H54 (cell line): ENCODE measurements at places on chromosomes 3 and 15.

- DNase-seq, result peak; percentile 22
These were observed 100.0 kb upstream of the IGF1R start for GRCh38 chr15:98548139-98548971.

DNA sequence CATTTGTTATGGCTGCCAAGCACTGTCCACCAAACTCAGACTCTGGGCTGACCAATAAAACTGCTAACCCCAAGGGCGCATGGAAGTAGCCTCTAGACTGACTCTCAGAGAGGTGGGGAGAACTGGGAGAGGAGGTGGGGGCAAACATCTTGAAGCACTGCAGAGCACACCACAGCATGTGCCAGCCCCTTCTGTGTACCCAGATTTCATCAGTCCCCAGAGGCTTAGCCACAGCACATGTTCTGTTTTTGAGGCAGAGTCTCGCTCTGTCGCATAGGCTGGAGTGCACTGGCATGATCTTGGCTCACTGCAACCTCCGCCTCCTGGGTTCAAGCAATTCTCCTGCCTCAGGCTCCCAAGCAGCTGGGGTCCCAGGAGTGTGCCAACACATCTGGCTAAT, 119.5 kb upstream of the SPATA12 start:
- DNase-seq, result no peak

- DNase-seq, result peak; percentile 41
These were observed 59.0 kb downstream of the DPPA2 start for GRCh38 chr3:109257269-109257668.

GRCh38 chr15:86165265-86166211, 85.9 kb downstream of the AGBL1 start:
- no peak for DNase-seq

- DNase-seq, result no peak
These were observed 751.2 kb downstream of the NR2F2 start for GRCh38 chr15:97081666-97082226.

GRCh38 chr3:145623349-145623748, 537.6 kb downstream of the PLOD2 start:
- no peak for DNase-seq

- DNase-seq, result no peak
These were observed 23.6 kb downstream of the TLNRD1 start for GRCh38 chr15:81024265-81024872.

- no peak for DNase-seq
These were observed 216.3 kb downstream of the SATB1 start for GRCh38 chr3:18208856-18209255.

DNA sequence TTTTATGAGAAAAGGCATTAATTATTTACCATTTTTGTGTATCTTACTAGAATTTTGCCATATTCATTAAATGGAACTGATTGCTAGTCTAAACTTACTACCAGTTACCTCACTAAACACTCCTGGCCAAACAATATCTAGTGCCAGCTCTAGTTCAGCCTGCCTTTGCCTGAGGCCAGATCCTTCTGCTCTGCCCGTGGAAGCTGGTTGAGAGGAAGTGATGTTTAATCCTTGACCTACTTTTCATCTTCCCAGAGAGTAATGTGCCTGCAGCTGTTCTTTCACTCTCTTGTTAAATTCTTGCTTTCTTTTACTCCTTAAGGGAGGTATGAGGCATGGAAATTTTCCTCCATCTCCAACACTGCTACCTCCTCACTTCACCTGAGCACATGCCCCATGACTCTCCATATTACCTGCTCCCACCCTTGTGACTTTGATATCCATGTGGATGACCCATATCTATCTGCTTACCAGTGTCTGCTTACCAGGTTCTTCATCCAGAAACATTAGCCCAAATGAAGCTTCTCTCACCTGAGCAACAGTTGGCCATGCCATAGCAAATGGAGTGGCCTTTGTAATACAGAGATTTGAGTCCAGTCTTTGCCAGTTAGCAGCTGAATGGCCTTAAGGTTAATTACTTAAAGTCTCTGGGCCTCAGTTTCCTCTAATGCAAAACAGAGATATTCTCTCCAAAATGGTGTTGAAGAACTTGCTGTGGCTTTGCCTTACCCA, 53.4 kb downstream of the UBE2E1 start:
- DNase-seq, result peak; percentile 27

GRCh38 chr3:152508705-152509104, 240.0 kb downstream of the MBNL1 start:
- no peak for DNase-seq

- DNase-seq, result no peak
These were observed 13.9 kb downstream of the CEP152 start for GRCh38 chr15:48796930-48797329.

GRCh38 chr3:53709256-53709655, 137.0 kb downstream of the CHDH start:
- no peak for DNase-seq

- DNase-seq, result no peak
These were observed 28.9 kb downstream of the CD200R1L start for GRCh38 chr3:112817797-112818196.

DNA sequence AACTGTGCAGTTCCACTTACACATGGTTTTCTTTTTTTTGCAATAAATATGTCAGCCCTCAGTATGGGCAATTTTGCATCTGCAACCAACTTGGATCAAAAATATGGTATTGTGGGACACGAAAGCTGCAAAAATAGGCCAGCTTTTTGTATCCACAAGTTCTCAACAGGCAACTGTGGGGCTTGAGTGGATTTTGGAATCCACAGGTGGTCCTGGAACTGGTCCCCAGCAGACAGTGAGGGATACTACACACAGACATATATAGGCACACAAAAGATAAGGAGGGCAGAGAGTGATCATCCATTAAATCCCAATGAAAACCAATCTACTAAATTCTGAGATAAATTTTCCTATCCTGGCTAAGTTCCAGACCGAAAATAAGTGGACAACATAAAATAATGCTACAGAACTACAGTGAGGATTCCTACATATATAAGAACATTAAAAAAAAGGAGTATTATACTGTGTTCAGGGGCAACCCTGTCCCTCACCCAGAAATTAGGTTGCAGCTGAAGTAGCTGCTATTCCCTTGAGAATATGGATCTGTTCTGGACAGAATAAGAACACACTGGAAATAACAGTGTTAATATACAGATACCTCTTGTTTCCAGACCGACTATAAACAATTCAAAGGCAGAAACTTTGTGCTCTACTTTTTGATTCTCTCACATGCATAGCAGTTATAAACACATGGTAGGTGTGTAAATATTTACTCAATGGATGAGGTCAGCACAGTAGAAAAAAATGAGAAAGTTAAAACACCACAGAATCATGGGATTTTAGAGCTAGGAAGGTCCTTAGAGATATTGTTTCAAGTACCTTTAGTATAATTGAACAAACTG, 25.4 kb downstream of the DENND4A start:
- DNase-seq, result no peak

DNA sequence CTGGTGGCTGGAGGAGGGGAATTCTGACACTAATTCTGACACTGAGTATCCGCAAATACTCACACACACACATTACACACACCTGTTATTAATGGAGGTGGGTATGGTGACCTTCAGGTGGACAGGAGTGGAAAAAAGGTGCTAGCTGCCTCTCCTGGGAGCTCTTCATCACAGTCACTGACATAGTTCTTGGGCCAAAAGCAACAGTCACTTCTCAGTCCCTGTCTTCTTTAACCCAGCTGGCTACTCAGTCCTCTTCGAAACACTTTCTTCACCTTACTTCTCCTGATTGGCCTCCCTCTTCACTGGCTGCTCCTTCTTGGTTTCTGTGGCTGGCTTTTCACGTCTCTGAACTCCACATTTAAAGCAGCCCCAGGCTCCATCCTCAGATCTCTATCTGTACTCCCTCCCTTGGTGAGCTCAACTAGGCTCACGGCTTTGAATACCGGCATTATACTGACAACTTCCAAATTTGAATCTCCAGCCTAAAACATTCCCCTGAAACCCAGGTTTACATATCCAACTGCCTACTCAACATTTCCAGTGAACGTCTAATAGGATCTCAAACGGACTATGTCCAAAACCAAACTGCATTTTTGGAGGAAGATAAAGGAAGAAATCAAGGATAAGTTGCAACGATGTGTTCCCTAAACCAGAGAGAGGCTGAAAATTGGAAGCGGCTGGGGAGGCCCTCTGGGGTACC, 53.2 kb upstream of the HEG1 start:
- DNase-seq, result no peak

- no peak for DNase-seq
These were observed 28.1 kb upstream of the BCL2L10 start for GRCh38 chr15:52140646-52141045.

DNA sequence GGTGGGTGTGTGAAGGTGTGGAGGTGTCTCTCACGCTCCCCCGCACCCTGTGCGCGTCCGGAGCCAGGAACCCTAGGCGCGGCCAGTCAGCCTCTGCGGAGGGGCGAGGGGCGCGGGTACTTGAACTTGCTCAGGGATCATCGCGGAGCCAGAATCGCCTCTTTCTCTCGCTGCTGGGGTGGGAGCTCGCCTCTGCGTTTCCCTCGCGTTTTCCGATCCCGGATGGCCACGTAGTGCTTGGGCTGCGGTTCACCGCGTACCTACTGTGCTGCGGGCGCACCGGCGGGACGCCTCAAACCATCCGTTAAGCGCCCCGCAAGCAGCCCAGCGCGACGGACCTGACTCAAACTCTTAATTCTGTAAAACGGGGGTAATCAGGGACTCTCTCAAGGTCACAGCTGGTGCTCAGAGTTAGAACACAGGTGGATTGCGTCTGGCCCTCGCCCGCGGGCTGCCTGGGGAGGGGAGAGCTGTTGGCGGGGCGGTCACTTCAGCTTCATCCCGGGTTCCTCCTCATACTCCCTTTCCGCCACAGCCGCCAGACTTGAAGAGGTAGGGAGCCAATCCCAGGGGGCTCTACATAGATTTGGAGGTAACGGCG, 686 bp downstream of the MYRIP start:
- DNase-seq, result no peak

GRCh38 chr3:192817053-192817452, 89.7 kb upstream of the FGF12 start:
- no peak for DNase-seq

- DNase-seq, result no peak
These were observed 44.1 kb upstream of the TFG start for GRCh38 chr3:100665230-100665629.

- no peak for DNase-seq
These were observed 64.9 kb upstream of the RAD18 start for GRCh38 chr3:9028134-9028533.

DNA sequence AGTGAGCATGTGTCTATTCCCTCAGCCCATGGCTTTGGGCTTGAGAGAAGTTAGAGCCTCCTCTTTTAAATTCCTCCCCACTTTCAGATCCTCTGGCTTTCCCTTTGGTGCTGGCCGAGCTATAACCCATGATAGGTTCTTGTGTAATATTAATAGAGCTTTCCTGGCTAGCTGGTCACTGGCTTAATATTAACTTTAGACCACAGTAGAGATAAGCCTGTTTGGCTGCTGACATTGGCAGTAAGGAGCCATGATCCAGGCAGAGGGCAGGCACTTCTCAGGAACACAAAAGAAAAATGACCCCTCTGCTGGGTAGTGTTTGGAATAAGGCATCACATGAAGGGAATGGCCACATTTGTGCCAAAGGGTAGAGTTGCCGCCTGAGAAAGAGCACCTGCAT, 65.4 kb upstream of the UMPS start:
- DNase-seq, result no peak

GRCh38 chr3:140568842-140569520, 108.9 kb upstream of the TRIM42 start:
- DNase-seq, result no peak

DNA sequence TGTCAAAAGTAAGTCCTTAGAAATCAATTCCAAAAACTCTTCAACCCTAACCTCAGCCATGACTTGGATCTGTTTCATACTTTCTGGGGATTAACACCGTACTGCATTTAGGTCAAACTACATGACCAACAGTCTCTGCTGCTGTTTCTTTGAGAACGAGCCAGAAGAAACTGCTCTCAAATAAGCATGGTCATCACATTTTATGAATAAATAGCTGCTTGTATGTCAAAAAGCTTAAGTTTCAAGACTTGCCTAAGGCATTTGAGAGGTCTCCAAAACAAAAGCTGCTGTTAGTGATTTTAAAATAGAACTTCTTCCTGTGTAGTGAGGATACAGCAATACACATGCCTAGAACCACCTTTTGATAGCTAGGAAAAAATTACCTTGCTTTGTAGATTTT, 166.3 kb upstream of the CHRM5 start:
- no peak for DNase-seq

GRCh38 chr15:91890614-91891013, 37.1 kb downstream of the SLCO3A1 start:
- DNase-seq, result peak; percentile 61

GRCh38 chr3:185825006-185825638, at the start of gene IGF2BP2:
IGF2BP2 (minus strand) TSS chr3:185825042; CDS start chr3:185824960, 82 bp downstream.
- DNase-seq, result peak; percentile 80

- DNase-seq, result no peak
These were observed 3.2 kb downstream of the LRRFIP2 start for GRCh38 chr3:37171144-37171543.

DNA sequence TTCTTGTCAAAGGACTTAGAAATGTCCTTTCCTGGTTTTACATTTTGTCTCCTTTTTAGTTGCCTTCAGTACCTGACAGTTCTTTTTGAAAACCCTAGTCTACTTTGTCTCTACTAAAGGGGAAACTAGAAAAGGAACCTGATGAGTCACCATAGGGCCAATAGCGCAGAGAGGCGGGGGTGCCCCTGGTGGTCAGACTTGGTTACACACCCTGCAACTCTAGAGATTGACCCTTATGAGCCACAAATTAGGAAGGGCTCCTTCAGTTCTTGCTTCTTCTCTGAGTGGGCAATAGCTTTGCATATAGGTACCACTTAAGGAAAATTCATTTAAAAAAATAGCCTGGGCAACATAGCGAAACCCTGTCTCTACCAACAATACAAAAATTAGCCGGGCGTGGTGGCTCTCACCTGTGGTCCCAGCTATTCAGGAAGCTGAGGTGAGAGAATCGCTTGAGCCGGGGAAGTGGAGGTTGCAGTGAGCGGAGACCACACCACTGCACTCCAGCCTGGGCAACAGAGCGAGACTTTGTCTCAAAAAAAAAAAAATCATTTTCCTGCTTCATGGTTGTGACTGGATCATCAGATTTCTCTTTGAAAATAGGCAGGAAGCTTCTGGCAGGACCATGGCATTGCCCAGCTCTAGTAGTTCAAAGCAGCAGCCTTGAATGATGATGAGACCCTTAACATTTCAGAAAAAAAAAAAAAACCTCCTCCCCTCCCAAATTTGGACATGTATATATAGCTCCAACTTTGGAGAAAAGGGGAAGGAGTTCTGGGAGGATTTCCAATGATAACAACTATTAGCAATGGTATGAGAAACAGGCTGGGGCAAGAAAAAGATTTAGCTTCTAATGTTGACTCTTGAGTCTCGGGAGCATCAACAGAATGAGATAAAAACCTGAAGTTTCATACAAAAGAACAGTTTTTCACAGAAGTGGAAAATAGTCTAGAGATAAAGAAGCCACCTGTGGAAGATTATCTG, 45.2 kb upstream of the RASA2 start:
- DNase-seq, result peak; percentile 60

DNA sequence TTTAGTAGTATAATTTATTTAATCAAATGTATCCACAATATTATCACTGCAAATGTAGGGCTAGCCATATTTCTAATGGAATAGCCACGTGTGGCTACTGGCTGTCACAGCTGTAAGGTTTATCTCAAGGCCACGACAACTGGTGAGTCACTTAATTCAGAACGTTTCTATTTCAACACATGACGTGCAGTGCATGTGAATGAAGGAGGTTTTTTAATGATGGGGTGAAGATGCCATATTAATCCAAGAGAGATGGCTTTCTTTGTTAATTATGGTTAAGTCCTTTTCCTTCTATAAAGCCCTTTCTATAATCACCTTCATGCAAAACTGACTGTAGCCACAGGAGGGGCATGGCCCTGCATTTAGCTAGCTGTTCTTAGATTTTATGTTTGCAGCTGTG, 212.0 kb downstream of the FEZF2 start:
- no peak for DNase-seq
